T-helper 9 cell (primary cell): ENCODE measurements at places on chromosomes 4 and X.
A peak's percentile ranks its signal among the peaks of the same experiment; 100 is the strongest.

GRCh38 chr4:145829629-145830395 is 108.8 kb downstream of the ZNF827 start:
- DNase-seq, result no peak

- no peak for DNase-seq
These were observed 750.2 kb upstream of the HS3ST1 start for GRCh38 chr4:12178614-12179610.

DNA sequence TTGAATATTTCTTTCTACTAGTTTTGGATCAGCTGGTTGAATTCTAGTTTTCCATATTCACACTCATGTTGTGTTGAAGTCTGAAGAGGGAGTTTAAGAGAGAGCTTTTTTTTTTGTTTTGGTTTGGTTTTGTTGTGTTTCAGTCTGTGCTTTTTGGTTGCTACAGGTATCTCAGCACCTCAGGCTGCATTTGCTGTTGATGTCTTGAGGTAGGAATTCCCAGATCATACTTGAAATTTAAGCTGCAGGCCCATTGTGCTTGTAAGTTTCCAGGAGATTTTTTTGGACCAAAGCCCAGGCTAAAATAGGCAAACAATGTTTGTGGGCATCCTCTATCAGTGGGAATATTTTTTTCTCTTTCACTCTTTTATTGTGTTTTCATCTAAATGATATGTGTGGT is 190.2 kb upstream of the AGA start:
- no peak for DNase-seq

- no peak for DNase-seq
These were observed 47.3 kb upstream of the SRPX start for GRCh38 chrX:38268011-38268410.

DNA sequence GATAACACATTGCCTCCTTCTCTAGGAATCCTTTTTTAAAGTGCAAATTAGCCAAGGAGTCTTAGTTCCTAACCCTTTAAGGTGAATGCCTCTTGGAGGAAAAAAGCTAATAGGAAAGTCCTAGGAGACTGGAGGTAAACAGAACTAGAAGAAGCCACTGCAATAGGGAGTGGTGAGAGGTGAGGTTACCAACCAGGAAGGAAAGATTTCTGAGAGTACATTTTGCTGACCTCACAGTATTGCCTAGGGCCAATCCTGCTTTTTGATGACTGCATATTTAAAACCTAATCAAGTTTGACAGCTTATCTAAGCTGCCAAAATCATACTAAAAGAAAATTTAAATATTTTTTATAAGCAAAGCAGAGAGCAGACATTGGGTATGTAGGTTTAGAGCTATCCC is 7.3 kb upstream of the CUL4B start:
- DNase-seq, result no peak

- DNase-seq, result no peak
These were observed 40.6 kb upstream of the LSM6 start for GRCh38 chr4:146134761-146135445.

DNA sequence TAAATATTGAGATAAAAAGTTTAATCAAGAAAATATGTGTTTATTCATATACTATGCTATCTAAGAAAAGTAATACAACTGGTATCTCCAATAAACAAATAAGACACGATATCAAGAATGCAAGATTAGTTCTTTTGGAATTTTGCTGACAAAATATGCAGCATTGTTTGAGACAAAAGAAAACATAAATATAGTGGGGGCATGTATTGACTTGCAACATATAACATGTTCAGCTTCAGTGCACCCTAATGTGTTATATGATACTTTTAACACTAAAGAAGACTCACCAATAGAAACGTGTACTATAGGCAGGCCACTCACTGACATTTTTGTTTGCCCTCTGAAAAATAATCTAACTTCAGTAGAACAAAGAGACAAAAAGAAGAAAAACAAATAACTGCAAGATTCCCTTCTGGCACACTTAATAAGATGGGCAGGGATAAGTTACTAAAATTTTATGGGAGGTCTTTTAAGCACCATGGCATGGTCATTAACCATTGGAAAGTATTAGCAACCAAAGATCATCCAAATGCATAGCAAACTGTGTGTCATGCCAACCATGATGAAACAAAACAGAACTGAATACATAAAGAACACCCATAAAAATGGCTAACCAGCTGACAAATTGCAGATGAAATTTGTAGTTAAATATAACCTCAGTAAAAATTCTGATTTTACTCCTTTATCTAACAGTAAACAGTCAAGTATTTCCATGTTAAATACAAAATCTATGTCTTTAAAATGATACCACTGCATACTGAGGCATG is 447.9 kb upstream of the FAM241A start:
- DNase-seq, result no peak

- DNase-seq, result no peak
These were observed 112.6 kb upstream of the FAM9A start for GRCh38 chrX:8913655-8914409.

- DNase-seq, result no peak
These were observed 53.7 kb downstream of the SMIM31 start for GRCh38 chr4:164807611-164808010.

GRCh38 chr4:183627979-183628588 is 30.9 kb downstream of the RWDD4 start:
- no peak for DNase-seq

DNA sequence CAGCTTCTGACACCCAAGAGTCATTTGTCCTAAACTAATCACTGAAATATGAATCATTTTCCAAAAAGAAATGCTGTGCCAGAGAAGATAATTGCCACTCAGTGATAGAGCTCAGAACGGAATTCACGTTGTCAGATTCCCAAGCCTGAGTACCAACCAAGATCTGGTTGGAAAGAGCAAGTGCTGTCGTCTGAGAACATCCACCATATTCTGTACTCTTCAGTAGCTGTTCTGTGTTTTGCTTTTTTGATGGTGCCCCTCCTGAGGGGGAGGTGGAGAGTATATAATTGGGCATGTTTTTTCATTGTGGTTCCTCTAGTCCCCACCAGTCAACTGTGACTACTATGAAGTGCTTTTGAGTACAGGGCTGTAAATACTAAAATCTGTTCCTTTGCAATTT is 13.2 kb downstream of the RUFY3 start:
- DNase-seq, result no peak

DNA sequence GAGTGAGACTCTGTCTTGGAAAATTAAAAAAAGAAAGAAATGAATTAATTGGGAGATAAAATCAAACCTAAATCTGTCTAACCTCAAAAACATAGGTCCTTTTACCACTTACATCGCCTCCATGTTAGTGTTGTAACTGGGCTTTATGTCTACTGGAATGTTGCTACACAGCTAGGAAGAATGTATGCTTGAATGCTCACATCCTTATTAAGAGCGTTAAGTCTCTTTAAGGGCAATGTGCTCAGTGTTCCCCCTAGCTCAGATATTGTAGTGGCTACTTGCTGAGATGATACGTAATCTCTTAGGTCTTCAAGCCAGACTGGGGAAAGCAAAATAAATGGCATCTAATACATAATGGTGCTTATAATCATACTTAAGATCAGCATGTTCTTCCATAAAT is 1072.8 kb downstream of the PDHA2 start:
- no peak for DNase-seq

DNA sequence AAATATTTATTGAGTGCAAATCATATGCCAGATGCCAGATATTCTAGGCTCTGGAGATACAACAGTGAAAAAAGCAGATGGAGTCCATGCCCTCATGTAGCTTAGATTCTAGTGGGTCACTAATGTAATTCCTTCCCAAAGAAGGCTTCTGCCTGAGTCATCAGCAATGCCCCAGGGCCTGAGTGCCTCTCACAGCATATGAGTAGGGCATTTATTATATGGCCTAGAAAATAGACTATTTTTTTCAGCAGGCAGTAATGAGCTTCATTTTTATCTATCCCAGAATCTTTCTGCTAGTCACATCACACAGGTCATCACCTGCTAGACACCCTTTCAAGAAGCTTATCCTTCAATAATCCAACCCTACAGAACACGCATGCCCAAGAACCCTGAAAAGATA is 22.3 kb downstream of the TMEM31 start:
- DNase-seq, result no peak

- DNase-seq, result peak; percentile 47
These were observed 42.8 kb downstream of the IL21 start for GRCh38 chr4:122577808-122578781.

- no peak for DNase-seq
These were observed 13.3 kb downstream of the PPARGC1A start for GRCh38 chr4:23876418-23877089.

GRCh38 chr4:100261346-100261745 is 71.1 kb upstream of the DDIT4L start:
- DNase-seq, result no peak

GRCh38 chrX:13697455-13697854 is 8.5 kb downstream of the RAB9A start:
- no peak for DNase-seq

DNA sequence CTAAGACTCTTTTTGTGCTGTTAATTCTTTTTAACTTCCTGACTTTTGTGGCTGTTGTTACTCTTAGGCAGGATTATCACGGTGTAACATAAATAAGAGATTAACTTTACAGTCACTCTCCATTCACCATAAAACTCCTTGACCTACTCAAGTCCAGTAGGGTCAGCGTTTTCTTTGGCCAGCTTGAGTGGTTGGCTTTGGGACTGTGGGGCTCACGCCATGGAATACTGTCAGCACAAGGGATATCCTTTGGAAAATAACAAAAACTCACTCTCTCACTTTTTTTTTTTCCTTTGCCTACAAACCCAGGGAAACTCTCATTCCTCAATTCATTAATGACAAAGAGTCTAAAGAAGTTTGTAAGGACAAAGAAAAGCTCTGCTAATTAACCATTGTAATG is 89.4 kb upstream of the TLL1 start:
- DNase-seq, result no peak

- DNase-seq, result no peak
These were observed 2.1 kb downstream of the LOC101059915 start for GRCh38 chrX:71669492-71669891.

DNA sequence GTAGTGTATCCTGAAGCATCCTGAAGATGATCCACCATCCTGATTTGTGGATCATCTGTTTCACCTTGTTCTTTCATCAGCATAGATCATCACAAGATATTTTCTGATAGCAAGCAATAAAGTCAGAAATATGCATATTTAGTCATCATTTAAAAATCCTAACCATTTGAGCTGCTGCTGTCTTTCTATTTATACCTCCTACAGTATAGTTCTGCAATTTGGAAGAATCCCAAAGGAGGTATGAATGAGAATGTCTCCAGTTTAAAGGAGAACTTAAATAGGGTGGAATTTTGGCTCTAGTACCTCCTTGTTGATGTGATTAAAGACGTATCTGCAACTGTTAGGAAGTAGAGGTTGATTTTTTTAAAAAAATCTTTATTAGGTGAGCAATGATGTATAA is 7.6 kb downstream of the SLC25A14 start:
- DNase-seq, result no peak

- no peak for DNase-seq
These were observed 1.7 kb downstream of the PPP1R3F start for GRCh38 chrX:49271341-49271740.

DNA sequence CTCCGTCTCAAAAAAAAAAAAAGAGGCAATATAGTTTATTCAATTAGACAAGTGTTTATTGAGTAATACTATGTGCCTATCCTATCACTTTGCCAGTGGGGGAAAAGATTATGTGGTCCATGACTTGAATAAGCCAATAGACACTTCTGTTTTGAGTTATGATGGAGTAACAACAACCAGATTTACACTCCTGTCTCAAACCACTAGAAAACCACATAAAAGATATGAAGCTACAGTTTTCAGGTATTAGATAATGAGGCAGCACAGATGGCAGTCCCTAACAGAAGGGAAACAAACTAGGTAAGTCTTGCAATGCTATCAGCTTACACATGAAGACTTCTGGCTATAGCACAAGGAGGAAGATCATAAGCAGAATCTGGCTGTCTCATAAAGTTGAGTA is 22.5 kb downstream of the NFXL1 start:
- DNase-seq, result no peak

GRCh38 chrX:132165005-132165404 is 37.2 kb upstream of the FRMD7 start:
- DNase-seq, result no peak

- DNase-seq, result no peak
These were observed 2.1 kb upstream of the STS start for GRCh38 chrX:7145454-7145853.

GRCh38 chr4:13483768-13484121 is 395 bp downstream of the RAB28 start:
- DNase-seq, result peak; percentile 8

GRCh38 chr4:54091637-54092404 is 8.1 kb upstream of the GSX2 start:
- DNase-seq, result peak; percentile 61

DNA sequence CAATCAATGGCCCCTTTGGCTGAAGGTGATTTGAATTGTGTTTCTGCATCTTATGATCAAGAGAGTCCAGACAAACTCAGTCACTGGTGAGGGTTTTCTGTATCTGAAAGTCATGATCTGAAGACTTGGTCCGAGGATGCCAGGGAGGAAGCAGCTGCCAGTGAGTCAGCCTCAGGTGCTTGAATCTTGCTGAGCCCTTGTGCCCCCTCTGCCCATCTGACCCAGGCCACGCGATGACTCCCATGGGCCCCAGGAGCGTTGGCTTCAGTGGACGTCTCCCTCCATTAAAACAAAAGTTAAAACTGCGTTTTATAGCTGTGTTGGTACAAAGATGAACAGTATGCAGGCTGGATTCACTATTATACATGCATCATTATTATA is 62.0 kb downstream of the HTRA3 start:
- no peak for DNase-seq

DNA sequence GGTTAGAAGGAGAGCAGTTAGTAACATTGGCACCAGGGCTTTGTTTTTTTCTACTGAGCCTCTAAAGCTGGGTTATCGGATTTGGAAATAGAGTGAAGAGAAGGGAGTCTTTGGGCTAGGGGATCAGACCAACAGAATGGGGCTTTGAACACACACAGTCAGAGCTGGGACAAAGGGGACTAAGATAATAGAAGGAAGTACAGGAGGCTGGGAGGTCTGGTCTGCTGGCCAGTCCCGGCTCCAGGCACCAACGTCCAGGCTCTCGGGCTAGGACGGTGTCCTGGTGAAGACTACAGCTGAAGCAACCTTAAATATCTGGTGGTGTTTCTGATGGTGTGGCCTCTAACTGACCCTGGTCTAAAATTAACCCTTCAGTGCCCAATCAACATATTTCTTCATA is 57.5 kb downstream of the HHIP start:
- DNase-seq, result no peak

DNA sequence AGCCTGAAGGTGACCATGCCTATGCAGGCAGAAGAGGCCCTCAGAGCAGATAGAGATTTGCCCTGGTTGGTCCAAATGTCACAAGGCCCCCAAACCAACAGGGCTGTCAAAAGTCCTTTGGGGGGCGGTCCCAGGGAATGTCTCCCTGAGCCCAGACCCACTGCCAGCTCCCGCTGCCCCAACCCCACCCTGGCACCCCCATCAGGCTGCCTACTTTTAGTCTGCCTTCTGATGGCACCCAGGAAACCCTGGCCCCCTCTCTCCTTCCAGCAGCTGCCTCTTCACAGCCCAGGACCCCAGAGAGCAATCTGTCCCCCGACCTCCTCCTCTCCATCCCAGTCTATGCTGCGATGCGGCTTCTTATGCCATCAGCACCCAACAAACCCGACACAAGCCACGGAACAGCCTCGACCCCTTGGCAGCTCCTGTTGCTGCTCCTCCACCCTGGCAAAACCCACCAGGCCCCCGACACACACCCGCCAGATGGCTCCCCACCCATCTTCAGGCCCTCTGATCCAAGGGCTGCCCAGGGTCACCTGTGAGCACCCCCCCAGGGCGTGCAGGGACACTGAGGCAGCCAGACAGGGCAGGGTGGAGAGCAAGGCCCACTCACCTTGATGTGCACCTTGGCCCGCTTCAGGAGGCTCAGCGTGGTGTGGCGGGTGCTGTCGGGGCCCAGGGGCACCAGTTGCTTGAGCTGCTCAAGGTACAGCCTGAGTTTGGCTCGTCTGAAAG is 9.9 kb downstream of the MXD4 start:
- DNase-seq, result no peak

- no peak for DNase-seq
These were observed 15.4 kb upstream of the ADH1B start for GRCh38 chr4:99336553-99336952.
